Ureter (tissue), 1 donor: ENCODE measurements at places on chromosomes 5 and 9. TPM values are rescaled to one million over a fixed set of nuclear protein-coding genes. Genes with fewer than 3 reads are reported as not detected.

The BAAT gene
- total RNA-seq = not detected

GRCh38 chr5:42992088-42992879, 47.8 kb downstream of the ANXA2R start:
- peak; percentile 89 for DNase-seq

DNA sequence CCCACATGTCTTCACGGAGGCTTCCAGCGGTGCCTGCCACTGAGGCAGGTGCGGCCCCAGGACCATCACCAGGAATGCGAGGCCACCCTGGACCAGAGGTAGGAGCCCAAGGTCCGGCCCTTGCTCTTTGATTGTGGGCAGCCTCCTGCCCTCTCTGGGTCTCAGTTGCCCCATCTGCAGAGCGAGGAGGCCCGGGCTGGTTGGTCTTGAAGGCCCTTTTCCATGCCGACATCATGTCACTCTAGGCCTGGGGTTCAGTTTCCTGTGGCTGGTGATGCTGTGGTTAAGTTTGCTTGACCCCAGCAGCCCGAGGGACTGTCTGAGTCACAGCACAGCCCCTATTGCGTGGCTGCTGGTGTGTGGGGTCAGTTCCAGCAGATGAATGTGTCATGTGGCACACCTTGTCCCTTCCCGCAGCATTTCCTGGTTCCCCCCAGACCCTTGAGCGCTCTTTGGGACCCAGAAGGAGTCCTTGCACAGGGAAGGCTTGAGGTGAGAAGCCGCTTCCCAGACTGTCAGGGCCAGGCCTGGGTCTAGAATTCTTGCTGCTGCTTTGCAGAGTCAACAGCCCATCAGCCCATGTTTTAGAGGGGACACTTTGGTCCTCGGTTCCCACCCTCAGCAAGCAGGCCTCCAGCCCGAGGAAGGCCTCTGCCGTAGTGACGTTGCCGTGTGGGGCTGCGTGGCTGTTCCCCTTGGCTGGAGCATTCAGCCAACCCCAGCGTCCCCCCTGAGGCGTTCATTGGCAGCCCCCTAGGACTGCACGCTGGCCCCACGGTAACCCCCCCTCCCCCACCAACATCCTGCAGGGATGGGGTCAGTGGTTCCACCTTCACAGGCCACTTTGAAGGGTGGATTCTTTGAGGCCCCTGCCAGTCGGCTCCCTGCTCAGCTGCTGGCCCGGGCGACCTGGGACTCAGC, 31.0 kb upstream of the HMCN2 start:
- no peak for DNase-seq

- DNase-seq = no peak
Observed at GRCh38 chr9:129479631-129480011, 141.3 kb downstream of the C9orf50 start.

DNA sequence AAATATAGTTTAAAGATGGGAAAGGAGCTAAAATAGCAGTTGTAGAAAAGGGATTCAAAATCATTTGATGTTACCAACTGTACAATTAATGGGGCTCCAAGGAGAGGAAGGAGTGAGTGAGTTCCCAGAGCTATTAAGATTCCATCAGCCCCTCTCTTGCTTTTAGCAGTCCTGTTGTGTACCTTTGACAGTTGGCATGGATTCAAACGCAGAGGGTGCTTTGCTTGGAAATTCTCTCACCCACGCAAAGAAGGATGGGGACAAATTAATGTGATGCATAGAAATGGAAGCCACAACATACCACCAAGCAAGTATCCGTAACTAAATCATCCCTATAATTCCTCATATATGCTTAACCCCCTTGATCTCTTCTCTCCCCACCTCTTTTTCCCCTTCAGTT, 461.3 kb downstream of the EBF1 start:
- no peak for DNase-seq

- DNase-seq = no peak
Observed at GRCh38 chr9:76433836-76434235, 25.1 kb upstream of the GCNT1 start.

DNA sequence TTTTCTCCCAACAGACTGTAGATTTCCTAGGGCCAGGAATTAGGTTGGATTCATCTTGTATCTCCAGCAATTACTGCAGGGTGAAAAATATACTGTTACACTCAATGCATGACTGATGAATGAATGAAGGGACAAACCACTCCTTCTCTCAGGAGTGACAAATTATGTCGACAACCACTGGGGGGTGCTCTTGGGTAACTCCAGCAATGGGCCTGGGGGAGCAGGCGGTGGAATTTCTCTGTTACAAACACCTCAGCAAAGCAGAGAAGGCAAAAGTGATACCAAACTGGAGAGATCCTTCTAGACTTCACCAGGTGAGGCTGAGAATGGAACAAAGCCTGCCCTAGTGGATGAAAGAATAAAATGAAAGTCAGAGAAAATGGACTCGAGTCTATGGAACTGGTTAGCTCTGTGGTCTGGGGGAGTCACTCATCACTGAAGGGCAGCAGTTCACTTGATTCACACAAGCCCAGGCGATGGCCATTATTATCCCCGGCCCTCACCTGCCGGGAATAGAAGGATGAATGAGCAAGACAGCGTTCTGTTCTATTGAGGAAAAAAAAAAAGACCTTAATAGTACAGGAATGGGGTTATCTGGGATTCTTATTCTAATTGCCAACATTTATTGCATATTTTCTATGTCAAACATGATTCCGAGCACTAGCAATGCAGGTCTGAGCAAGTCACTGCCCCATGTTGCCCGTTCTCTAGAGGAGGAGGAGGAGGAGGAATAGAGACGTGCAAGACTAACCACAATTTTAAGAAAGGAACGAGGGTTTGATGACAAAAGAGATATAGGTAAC, 341.1 kb downstream of the ASTN2 start:
- peak; percentile 47 for DNase-seq

DNA sequence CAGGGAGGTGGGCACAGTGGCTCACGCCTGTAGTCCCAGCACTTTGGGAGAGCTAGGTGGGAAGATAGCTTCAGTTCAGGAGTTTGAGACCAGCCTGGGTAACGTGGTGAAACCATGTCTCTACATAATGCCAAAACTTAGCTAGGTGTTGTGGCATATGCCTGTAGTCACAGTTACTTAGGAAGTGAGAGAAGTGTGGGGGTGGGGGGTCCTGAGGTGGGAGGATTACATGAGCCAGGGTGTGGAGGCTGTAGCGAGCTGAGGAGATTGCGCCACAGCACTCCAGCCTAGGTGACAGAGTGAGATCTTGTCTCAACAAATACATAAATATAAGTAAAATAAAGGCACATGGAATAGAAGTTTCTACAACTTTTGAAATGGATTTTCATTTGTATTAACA, 23.1 kb downstream of the VCAN start:
- no peak for DNase-seq
